ENCODE measurements at places on chromosomes 1 and 21. TPM values are rescaled to one million over a fixed set of nuclear protein-coding genes. Genes with fewer than 3 reads are reported as not detected.
A peak's percentile ranks its signal among the peaks of the same experiment; 100 is the strongest.

- H3K4me3 ChIP-seq: no peak overlapping the region
- peak; percentile 6 for DNase-seq
- no peaks in the 10 kb centered on the region for H3K36me3 ChIP-seq
- H3K27ac ChIP-seq: no peak overlapping the region
- no peaks in the 10 kb centered on the region for H3K4me1 ChIP-seq
- H3K27me3 ChIP-seq: no peaks in the 10 kb centered on the region
These were observed 78.2 kb upstream of the IFFO2 start for GRCh38 chr1:19034721-19035120.

GRCh38 chr1:206872139-206872538 lies 6.7 kb downstream of the IL20 start:
- H3K27ac ChIP-seq: no peak overlapping the region
- H3K27me3 ChIP-seq: peaks cover 5% of the 10 kb centered on the region
- H3K36me3 ChIP-seq: peaks cover 10% of the 10 kb centered on the region
- H3K4me3 ChIP-seq: no peak overlapping the region

DNA sequence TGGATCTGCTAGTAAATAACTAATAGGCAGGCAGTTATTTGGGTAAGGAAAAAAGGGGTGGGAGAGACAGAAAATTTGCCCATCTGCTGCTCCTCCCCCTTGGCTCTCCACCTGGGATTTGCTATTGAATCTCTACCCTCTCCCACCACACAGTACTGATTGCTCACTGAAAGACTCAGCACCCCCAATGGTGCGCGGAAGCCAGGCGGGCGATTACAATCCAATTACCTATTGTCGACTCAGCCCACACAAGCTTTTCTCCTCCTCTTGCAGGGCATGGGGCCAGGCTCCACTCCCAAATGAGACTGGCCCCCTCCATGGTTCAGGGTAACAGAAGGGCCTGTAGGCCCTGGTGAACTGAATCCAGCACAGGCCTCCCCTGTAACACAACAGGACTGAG lies 2.7 kb upstream of the HMGN2 start:
- no peak overlapping the region for H3K4me3 ChIP-seq
- H3K36me3 ChIP-seq: peaks cover 49% of the 10 kb centered on the region
- DNase-seq: no peak

DNA sequence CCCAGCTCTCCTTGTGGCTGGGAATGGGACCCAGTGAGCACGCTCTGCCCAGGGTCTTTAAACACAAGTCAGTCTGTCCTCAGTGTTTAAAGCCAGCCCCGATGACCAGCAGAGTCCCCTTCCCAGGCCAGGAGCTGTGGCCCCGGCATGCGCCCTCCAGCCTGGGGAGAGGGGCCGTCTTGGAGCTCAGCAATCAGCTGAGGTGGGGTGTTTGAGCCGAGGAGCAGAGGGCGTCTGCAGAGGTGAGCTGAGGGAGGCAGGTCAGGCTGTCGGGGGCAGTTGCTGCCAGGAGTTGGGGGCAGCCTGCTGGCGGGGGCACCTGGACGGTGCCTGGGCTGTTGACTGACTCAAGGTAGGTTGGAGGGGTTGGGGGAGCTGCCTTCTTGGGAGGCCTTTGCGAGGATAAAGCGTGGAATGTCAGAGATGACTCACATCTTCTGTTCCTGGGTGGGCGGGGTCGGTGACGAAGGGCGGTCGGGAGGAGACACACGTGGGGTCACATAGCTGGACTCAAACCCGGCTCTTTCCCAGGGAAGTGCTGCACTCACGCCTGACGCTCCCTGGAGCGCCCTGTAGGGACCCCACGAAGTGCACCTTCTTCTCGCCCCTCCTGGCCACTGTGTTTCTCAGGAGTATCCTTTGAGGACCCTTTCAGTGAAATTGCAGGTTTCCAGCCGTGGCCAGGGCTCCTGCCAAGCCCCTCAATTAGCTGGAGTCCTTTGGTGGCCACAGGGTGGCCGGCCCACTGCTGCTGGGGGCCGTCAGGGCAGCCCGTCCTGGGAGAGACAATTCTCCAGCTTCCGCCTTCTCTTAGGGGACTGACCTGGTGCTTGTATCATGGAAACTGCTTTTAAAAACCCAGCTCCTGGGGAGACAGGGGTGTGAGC lies 86.2 kb downstream of the SIK1 start:
- H3K4me1 ChIP-seq: no peaks in the 10 kb centered on the region
- no peak overlapping the region for H3K4me3 ChIP-seq
- no peak for DNase-seq
- H3K27me3 ChIP-seq: no peaks in the 10 kb centered on the region
- H3K36me3 ChIP-seq: peaks cover 8% of the 10 kb centered on the region
- no peak overlapping the region for H3K27ac ChIP-seq

DNA sequence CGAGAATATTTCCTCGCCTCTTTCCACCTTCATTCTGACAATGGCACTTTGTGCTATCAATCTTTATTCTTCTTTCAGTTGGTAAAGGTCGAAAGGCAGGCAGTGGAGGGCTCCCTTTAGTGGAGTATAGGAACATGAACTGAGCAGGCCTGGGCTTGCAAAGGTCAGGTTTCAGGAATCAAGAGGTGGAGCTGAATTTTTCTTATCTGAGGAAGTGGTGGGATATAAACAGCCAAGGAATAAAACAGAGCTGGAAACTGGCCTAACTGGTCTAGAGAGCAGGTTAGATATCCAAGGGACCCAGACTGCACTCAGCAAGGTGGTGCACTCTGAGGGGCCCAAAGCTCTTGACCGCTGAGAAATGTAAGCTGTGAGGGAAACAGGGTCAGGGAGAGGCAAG lies 99.1 kb downstream of the PLA2G4A start:
- no peak for DNase-seq
- H3K27me3 ChIP-seq: no peaks in the 10 kb centered on the region
- H3K36me3 ChIP-seq: peaks cover 4% of the 10 kb centered on the region
- peaks cover 13% of the 10 kb centered on the region for H3K4me1 ChIP-seq
- H3K4me3 ChIP-seq: no peak overlapping the region

Gene ITLN1
- total RNA-seq: not detected

Gene NIBAN1
- 5.0 TPM for total RNA-seq

Gene SPRR2D
- total RNA-seq: not detected

Measured in WTC11 (cell line).